ENCODE measurements at places on chromosomes 5 and 9.

GRCh38 chr9:87147839-87148238 is 200.5 kb upstream of the GAS1 start:
- DNase-seq: no peak

DNA sequence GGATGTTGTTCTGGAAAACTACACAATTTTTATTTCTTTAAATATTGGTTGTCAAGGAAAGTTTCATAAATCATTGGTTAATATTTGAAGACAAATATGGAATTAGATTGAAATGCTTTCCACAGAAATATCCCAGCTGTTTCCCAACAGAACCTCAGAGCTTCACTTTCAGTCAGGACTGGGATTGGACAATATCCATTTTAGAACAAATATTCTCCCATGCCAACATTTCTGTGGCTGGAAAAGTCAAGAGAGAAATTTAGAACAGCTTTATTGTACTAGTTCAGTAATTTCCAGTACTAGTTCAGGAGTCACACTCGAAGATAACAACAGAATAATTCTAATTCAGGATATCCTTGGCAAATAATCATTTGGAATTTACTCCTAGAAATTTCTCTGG is 116.1 kb upstream of the TUT7 start:
- DNase-seq: no peak

DNA sequence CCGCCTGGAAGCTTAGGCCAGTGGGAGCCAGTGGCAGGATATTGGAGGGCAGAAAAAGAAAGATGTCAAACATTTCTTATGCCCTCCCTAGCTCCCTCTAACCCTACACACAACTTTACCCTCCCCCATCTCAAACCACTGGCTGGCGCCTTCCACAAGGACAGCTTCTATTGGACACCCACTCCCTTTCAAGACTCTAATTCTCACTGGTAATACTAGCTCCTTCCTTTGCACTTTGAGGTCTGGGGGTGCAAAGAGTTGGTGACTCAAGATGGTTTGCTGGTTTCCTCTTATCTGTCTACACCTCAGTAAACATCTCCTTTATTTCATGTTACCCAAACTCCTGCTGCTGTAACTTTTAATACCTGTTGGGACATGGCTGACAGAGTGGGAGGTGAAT is 11.6 kb upstream of the ITGA1 start:
- DNase-seq: no peak

DNA sequence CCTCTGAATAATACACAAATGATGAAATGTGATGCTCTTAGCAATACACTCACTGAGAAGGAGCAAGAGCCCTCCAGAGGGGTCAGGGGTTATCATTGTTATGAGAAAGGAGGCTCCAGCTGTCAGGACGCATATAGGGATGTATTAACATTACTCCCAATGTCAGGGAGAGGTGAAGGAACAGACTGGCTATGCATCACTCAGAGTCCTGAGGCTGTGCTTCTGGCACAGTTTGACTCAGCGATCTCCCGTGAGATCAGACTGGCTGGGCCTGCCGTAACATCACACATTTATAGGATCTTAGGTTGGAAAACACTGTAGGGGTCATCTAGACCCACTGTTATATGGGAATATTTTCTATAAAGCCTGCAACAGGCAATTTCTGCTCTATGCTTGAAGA is 226.5 kb upstream of the GLRA1 start:
- DNase-seq: no peak

GRCh38 chr5:7039074-7039473 is 325.8 kb downstream of the TENT4A start:
- no peak for DNase-seq

DNA sequence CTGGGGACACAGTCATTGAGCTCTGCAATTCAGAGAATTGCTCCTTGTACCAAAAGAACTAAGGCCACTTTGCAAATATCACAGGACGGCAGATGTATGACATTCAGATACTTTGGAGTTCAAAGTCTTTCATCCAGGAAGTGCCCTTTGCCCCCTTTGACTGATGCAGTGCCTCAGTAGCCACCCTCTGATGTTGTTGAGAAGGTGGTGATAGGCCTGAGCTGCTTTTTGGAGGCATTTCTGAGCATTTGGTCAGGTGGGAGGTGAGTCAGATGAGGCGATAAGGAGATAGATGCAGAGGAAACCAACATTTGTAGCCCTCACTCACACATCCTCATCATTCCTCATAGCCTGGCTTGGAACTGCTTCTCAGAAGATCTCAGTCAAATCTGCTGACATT is 63.4 kb downstream of the ANGPTL2 start:
- no peak for DNase-seq

GRCh38 chr9:110192531-110193261 is 15.3 kb downstream of the C9orf152 start:
- peak; percentile 80 for DNase-seq

DNA sequence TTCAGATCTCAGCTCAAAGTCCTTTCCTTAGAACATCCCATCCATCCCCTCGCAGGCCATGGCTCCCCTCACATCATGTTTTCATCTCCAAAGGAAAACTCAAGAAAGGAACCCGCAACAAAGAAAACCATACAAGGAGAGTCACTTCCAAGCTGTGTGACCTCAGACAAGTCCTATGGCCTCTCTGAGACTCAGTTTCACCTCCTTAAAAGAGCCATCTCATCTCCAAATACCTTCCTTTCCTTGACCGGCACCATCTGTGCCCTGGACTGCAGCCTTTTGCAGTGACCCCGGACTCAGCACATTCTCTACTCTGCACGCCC is 10.7 kb downstream of the CORO2A start:
- DNase-seq: no peak

DNA sequence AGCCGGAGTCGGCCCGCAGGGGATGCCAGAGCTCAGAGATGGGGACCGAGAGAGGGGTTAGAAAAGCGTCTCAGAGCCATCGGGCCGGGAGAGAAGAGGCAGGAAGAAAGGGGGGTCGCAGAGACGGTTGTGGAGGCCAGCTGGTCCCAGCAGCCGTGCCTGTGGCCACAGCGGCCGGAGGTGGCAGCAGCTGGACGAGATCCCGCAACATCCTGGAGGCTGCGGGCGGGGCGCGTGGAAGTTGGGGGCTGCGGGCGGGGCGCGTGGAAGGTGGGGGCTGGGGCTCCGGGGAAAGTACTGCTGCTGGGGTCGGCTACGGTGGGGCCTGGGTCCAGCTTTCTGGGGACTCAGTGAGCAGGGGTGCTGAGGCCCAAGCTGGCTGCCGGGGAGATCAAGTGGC is 34.4 kb upstream of the EGFL7 start:
- no peak for DNase-seq

DNA sequence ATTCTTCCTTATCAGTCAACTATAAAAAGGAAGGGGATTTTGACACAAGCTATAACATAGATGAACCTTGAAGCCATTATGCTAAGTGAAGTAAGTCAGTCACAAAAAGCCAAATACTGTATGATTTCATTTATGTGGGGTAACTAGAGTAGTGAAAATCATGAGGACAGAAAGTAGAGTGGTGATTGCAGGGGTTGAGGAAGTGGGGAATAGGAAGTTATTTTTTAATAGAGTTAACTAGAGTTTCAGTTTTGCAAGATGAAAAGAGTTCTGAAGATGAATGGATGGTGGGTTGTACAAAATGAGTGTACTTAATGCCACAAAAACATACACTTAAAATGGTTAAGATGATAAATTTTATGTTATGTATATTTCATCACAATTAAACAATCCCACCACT is 65.4 kb upstream of the FAM174A start:
- DNase-seq: no peak

- DNase-seq: no peak
Measured at GRCh38 chr5:150148117-150148927, 7.3 kb downstream of the PDGFRB start.

GRCh38 chr5:6218116-6218515 is 160.2 kb downstream of the MED10 start:
- no peak for DNase-seq

DNA sequence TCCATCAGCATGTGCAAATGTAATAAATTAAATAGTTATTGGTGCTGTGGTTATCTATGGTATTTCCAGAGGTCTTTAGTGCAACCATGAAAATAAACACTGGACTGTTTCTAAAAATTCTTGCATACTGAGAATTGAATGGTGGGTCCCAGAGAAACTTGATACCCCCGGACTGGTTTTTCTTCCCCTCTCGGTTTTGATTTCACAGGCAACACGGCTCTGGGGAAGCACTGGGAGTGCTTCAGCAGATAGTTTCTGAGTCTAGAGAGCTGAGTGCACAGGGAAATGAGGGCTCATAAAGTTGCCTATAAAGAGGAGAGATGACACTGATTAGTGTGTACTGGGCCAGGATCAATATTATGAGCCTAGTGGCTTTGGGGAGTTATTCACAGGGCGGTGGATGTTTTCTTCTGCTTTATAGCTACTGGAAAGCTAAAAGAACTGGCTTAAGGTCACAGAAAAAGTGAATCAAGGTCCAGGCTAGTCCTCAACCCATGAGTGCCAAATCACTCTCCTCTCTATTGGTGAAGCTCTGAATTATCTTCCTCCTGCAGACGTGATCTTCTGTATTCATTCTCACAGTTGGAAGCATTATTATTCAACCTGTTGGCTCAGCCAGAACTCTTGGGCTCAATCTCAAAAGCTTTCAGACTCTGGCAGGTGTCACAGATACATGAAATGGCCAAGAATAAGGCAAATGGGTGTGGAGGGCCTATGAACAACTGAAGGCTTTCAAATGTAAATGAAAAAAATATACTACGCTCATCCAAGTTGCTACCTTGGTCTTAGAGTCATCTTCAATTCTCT is 170.2 kb upstream of the HMHB1 start:
- DNase-seq: no peak

GRCh38 chr9:15786616-15787015 is 233.8 kb downstream of the CCDC171 start:
- DNase-seq: no peak

DNA sequence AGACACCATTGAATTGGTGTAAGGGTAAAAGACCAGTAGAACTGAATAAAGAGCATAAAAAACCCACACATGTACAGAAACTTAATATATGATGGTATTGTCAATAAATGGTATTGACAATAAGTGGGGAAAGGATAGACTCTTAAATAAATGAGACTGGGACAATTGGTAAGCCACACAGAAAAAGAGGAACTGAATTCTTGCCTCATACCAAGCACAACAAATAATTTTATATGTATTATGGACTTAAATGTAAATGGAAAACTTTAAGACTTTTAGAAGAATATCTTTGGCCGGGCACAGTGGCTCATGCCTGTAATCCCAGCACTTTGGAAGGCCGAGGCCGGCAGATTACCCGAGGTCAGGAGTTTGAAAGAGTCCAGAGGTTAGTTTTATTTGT is 37.9 kb upstream of the PPP2CA start:
- DNase-seq: no peak

DNA sequence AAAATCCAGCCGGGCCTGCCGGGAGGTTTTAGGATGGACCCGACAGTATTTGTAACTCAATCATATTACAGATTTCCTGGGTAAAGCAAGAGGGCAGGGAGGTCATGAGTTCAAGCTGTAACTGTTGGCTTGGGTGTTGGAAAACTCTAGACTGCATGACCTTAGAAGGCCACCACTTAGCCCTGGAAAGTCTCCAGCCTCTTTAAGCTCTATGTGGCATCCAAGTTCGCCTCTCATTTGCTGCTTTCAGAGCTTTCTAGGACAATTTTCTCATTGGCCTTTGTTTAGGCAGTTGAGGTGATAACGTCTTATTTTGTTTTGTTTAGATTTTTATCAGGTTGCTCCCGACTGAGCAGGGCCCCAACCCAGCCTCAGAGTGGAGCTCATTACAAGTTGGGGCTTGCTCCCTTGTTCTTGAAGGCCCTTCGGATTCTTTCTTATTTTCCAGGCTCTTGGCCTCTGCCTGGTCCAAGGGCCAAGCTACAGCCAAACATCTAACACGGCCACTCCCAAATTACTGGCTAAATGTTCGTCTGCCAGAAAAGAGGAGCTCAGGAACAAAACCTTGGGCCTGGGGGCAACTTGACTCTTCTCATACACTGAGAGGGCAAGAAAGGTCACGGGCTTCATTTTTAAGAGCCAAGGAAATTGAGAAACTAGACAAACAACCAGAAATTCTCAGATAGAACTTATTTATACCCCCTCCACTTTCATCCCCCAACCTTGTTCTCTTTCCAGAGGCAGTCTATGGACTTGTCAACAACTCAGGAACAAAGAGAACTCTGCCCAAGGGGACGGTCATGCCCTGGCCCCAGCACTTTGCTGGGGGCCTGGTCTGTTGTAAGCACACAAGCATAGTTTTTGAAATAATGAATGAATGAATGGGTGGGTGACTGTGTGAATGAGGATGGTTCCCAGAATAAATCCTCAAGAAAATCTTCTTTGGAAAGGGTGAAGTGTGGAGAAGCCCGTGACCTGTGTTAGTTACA is 526.9 kb downstream of the BNC2 start:
- no peak for DNase-seq

GRCh38 chr9:72674961-72675360 is 153.6 kb downstream of the TMC1 start:
- no peak for DNase-seq

- DNase-seq: no peak
Measured at GRCh38 chr5:73280821-73281746, 108.1 kb downstream of the TMEM174 start.

GRCh38 chr9:83379045-83379444 is 159.2 kb downstream of the FRMD3 start:
- DNase-seq: no peak

DNA sequence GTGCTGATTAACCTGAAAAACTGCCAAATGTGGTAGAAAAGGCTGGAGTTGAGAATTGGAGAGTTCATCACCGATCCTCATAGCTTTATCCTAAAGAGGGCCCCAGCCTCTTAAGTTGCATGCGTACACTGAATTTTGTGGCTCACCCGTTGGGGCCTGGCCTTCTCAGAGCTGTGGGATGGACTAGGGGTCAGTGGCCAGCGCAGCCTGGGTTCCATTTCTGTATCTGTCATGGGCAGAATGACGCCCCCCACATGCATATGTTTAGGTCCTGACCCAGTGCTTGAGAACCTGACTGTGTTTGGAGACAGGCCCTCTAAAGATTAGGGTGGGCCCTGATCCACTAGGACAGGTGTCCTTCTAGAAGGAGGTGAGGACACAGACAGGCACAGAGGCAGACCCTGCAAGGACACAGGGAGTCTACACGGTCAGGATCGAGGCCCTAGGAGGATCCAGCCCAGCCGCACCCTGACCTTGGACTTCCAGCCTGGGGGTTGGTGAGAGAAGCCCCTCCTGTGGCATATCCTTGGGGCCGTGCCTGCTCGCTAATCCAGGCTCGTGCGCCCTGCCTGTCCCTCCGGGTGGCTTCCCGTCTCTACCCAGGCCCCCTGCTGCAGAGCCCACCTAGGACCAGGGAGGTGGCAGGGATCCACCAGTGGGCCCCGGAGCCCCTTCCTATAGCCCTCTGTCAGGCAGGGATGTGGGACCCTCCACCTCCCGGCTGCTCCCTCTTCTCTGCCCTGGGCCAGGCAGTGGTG is 32.2 kb downstream of the NDUFS6 start:
- DNase-seq: no peak

- DNase-seq: no peak
Measured at GRCh38 chr5:109844695-109845094, 155.0 kb downstream of the MAN2A1 start.
